ENCODE measurements at places on chromosomes 16 and 17.

DNA sequence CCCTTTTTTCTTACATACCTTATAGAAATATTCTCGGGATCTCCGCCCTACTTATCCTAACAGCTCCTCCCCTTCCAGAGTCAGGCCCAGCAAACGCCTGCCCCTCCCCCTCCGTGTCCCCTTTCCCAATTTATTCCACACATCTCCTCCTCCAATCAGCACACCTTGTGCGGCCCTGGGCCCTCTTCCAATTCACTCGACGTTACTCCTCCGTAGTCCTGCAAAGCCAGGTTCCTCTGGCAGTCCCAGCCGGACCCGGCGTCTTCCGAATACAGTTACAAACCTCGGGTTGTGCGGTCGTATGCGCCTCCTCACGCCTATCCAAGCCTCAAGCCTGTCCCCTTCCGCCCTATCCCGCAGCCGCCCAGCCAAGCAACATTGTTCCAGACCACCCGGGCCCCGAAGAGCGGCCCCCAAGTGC, 677 bp downstream of the CBX1 start:
- DNase-seq, result peak; percentile 80

DNA sequence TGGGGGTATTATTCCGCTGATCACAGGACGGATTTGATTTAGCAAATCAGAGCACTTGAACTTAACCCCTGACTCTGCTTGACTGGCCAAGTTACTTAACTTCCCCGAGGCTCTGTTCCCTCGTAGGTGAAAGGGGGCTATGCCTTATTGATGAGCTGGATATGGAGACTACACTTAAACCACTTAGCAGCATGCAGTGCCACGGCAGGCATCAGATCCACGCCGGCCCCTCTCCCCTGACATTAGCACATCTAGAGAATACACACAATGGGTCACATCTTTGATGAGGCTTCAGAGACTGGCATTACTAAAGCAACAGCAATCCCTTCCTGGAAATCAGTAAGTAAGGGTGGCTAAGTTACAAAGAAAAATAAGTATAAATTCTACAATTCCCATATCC, 71.0 kb downstream of the ABCC12 start:
- no peak for DNase-seq

DNA sequence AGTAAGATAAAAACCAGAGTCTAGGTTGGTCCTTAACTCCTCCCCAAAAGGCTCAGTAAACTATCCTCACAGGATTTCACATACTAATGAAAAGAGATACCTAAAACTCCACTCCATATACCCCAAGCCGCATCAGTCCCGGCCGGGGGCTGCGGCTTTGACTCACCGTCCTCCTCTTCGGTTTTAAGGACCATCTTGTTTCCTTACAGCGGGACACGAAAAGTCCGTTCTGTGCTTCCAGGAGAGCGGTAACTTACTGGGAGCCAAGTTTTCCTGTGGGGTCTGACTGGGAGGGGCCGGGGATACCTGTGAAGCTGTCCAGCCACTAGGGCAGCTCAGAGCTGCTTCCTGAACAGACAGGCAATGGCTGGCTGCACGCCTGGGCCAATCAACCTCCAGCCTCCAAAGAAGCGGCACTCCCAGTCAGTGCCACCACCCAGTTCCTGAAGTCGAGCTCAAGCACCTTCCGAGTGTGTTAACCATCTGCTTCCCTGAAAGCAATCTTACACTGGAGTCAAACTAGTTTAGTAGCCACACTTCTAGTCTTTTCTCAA, 45.5 kb downstream of the CYTH1 start:
- peak; percentile 98 for DNase-seq

DNA sequence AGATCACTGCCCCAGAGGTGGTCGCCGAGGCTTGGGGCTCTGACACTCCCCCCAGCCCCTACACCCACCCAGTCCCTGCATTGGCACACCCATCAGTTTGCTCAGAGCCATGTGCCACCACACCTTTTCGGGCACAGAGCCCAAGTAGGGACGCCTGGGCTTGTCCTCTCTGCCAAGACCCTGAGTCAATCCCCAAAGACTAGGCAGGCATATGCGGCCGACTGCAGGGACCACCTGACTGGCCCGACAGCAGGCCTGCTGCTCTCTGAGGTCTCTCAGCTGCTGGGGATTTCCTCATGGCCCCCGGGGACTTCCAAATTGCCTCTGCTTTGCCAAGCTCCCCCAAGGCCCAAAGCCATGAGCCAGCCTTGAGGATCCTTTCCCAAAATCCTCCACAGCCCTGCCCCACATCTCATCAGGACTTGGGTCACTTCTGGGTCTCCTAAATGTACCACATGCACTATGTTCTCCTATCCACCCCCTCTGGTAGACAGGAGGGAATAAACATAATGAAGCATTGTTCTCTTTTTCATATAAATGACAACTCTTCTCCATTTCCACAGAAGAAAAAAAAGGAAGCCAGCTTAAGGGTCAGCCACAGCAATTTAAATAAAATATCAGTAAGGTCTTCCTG, 30.6 kb downstream of the MYO18A start:
- peak; percentile 88 for DNase-seq

- DNase-seq, result no peak
These were observed 1.2 kb upstream of the METTL9 start for GRCh38 chr16:21598206-21598605.

GRCh38 chr17:80826955-80827645, 164.5 kb upstream of the CHMP6 start:
- no peak for DNase-seq

- no peak for DNase-seq
These were observed 2.3 kb downstream of the TSR3 start for GRCh38 chr16:1349351-1349750.

GRCh38 chr17:74539281-74539820, 6.6 kb downstream of the CD300C start:
- no peak for DNase-seq

DNA sequence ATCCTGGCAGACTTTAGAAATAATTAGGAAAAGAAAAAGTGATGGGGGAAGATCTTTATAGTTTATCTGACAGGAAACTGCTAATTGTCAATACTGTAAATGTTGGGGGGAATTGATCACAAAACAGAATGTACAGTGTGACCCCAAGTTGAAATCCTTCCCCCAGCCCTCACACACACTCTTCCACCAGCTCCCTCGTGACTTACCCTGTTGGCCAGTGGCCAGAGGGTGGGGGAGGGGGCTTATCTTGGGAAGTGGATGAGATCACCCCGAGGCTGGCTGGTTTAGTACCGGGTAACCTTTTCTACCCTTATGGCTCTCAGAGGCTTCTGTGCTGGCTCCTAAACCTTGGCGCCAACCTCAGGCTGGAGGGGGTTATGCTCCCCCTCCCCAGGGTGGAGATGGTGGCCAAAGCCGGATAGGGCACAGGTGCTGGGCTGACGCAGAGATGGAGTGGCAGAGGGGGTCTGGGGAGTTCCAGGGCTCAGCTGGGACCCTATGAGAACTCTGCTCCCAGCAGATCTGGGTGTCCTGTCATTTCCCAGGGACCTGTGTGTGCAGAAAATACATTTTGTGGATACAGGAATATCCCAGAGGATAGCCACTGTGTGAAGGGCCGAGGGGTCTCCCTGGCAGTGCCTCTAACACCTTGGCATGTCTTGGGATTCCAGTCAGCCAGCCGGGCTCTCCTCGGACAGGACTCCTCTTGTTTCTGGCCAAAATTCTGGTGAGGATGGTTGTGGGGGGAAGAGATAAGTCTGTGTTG, 18.6 kb downstream of the CDH16 start:
- DNase-seq, result peak; percentile 92

DNA sequence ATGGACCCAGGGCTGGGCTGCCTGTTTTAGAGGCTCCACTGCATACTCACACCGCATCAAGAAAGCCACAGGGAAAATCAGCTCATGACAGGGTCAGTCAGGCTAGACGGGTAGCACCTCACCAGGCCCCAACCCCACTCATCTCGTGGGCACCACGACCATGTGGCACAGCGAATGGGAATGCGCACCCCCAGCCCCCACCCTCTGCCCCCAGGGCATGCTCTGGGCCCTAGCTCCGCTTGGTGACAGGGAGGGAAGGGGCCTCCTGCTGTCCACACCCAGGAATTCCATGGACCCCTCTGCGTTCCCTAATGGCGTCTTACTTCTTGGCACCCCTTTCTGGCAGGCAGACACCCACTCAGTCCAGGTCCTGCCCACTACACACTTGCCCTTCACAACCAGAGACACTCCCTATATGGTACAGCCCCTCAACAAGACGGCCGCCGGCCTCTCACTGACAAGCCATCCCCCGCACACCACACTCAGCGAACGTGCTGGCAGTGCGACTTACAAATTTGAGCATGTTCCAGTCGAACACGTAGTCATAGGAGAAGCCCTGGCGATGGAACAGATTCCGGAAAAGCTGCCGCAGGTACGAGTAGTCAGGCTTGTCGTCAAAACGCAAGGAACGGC, 22.1 kb downstream of the SLC16A3 start:
- DNase-seq, result no peak

GRCh38 chr16:12182212-12182611, 205.7 kb downstream of the SNX29 start:
- peak; percentile 92 for DNase-seq

DNA sequence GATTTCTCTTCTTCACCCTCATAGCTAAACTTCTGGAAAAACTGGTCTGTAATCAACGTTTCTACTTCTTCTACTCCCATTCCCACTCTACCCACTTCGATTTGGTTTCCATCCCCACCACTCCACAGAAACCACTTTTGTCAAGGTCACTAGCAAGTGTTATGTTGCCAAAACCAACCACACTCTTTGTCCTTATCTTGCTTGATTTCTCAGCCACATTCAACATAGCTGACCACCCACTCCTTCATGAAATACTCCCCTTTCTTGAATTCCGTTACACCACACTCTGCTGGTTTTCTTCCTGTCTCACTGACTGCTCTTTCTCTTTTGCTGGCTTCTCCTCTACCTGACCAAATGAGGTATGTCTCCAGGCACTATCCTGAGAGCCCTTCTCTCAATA, 11.9 kb downstream of the IKZF3 start:
- DNase-seq, result no peak

GRCh38 chr16:81696961-81697615, 82.0 kb upstream of the PLCG2 start:
- DNase-seq, result peak; percentile 25

GRCh38 chr17:72496461-72496860, 375.6 kb downstream of the SOX9 start:
- no peak for DNase-seq

- no peak for DNase-seq
These were observed 106.8 kb downstream of the CCDC182 start for GRCh38 chr17:57638284-57638683.

GRCh38 chr17:76102944-76103273, 678 bp downstream of the EXOC7 start:
- DNase-seq, result no peak

- DNase-seq, result no peak
These were observed 12.7 kb downstream of the HIC1 start for GRCh38 chr17:2067608-2068024.

DNA sequence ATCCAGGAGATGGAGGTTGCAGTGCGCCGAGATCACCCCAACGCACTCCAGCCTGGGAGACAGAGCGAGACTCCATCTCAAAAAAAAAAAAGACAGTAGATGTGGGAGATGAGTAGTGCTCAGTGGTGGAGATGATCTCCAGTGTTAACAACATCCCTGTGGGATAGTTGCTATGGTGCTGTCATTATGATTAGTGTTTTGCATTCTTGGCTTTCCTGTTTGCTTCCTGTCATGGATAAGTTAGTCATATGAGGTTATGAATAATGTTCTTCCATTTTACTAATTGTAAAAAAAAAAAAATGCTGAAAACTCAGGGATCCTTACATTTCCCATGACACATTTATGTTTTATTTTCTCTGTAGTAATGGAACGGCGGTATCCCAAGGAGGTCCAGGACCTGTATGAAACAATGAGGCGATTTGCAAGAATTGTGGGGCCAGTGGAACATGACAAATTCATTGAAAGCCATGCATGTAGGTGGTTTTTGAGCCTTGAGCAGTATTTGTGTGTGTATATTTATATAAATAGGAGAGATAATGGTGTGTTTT, 24.5 kb upstream of the DUSP14 start:
- no peak for DNase-seq

DNA sequence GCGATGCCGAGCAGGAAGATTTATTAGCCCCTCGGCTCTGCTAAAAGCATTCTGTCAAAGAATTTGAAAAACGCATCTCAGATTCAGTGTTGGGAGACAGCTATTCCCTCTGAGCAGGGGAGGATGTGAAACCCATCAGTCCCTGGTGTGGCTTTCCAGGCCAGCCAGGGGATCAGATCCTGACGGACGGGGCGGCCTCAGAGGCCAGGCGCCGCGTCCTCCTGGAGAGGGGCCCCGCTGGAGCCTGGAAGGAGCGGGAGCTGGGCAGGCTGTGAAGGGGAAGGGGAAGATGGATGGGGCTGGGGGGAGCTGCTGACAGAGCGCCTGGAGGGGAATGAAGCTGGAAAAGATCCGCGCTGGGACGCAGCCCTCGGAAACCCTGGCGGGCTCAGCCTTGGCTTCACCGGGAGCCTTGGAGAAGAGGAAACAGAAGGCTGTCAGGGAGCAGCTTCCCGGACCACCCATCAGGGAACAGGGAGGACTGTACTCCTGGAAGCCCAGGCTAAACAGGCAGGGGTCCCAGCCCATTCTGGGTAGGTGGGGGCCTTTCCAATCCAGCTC, 358.0 kb downstream of the C16orf95 start:
- no peak for DNase-seq

DNA sequence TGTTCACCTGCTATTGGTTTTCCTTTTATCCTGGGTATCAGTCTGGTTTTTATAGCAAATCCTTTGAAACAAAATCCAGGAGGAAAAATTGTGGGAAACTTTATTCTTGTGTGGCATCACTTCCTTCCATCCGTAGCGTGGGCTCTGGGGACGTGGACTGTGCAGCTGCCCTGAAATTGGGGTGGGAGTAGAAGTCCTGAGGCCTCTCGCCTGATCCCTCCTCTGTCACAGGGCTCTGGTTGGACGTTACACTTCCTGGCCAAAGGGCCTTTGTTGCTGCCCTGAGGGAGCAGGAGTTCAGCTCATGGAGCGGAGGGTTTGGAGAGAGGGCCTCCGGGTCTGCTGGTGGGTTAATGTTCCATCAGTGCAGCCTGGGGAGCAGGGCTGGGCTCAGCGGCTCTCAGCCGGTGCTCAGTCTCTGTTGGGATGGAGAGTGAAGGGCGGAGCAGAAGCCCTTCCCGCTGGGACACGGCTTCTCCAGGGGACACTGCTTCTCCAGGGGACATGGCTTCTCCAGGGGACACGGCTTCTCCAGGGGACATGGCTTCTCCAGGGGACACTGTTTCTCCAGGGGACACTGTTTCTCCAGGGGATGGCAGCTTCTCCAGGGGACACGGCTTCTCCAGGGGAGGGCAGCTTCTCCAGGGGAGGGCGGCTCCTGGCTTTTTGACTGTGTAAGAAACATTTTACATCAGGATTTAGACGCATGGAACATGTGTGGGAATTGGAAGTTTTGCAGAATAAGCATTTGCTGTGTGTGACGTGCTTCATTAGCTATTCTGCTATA, 15.2 kb upstream of the RPL13 start:
- DNase-seq, result no peak

- DNase-seq, result no peak
These were observed 6.8 kb downstream of the MEAK7 start for GRCh38 chr16:84497418-84498222.

- DNase-seq, result no peak
These were observed 426.6 kb upstream of the CDH11 start for GRCh38 chr16:65548470-65548869.

GRCh38 chr16:9118170-9118569, 26.7 kb downstream of the HAPSTR1 start:
- no peak for DNase-seq

- no peak for DNase-seq
These were observed 18.3 kb upstream of the CCL5 start for GRCh38 chr17:35898283-35899070.
